ENCODE measurements at places on chromosomes 1 and 21.
A peak's percentile ranks its signal among the peaks of the same experiment; 100 is the strongest.

DNA sequence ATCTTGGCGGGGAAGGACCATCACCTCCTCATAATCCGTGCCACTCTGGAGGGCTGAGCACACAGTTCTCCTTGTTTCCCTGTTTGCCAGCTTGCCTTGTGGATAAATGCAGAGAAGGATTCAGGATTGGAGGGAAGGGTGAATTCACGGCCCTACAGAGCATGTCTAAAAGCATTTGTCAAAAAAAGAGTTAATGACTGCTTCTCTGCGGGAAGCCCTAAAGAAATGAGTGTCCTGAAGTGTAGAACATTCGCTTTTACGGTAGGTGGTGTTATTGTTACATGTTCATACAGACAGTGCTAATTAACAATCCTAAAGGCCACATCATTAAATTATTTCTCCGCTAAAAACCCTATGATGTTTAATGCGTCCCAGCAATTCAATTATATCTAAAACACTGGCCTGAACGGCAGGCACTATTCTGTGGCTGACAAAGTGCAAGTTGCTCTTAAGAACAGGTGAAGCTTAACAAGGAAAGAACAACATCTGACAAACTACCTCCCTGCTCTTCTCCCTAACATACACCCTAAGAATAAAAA, 112.3 kb upstream of the NFIA start:
- peak; percentile 54 for DNase-seq

GRCh38 chr21:38140207-38140903, 116.4 kb upstream of the KCNJ15 start:
- DNase-seq = peak; percentile 26

DNA sequence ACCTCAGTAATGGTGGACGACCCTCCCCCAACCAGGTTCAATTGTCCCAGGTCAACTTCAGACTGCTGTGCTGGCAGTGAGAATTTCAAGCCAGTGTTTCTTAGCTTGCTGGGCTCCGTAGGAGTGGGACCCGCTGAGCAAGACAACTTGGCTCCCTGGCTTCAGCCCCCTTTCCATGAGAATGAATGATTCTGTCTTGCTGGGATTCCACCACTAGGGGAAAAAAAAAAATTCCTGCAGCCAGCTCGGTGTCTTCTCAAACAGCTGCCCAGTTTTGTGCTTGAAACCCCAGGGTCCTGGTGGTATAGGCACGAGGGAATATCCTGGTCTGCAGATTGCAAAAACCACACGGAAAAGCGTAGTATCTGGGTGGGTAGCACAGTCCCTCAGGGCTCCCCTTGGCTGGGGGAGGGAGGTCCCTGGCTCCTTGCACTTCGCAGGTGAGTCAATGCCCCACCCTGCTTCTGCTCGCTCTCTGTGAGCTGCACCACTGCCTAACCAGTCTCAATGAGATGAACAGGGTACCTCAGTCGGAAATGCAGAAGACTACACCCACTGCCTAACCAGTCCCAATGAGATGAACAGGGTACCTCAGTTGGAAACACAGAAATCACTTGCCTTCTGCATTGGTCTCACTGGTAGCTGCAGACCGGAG, 41.5 kb downstream of the GBP6 start:
- no peak for DNase-seq

GRCh38 chr1:110163591-110163990, 13.3 kb downstream of the SLC6A17 start:
- DNase-seq = no peak

GRCh38 chr1:230541306-230541705, 101.0 kb upstream of the COG2 start:
- no peak for DNase-seq

Measured in RWPE1 (cell line).